ENCODE measurements at places on chromosomes 13 and 19.

DNA sequence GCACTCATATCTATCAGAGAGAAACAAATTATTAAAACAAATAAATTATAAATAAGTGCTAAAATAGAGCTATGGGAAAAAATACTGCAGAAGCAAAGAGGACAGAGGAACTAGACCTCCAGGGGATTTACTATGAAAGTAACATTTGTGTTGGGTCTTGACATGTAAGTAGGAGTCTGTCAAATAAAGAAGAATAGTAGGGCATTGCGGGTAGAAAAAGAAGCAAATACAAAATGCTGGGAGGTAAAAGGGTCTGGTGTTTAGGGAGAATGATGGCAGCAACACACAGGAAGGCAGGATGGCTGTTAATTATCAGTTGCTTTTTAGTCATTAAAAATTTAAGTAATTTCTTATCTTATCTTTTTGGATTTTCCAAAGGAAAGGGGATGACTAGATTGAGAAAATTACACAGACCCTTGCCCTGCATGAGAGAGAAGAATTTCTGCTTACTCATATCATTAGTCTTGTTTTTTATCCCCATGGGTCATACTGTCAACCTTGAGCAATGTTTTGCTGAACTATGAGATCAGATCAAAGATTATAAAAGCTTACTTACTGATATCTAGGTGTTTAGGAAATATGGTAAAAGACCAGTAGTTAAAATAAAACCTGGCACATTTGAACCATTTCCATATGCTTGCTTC lies 472.7 kb downstream of the DIAPH3 start:
- DNase-seq: peak; percentile 6

DNA sequence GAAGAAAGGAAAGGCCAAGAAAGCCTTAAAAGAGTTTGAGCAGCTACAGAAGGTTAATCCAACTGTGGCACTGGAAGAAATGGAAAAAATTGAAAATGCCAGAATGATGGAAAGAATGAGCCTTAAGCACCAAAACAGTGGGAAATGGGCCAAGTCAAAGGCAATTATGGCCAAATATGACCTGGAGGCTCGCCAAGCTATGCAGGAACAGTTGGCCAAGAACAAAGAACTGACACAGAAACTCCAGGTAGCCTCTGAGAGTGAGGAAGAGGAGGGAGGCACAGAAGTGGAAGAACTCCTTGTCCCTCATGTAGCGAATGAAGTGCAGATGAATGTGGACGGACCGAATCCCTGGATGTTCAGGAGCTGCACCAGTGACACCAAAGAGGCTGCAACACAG lies 5.1 kb downstream of the UTP14C start:
- DNase-seq: no peak

- DNase-seq: no peak
Observed at GRCh38 chr19:49678985-49679770, 2.1 kb downstream of the PRMT1 start.

GRCh38 chr13:40503966-40504591 lies 162.4 kb downstream of the FOXO1 start:
- DNase-seq: peak; percentile 62

GRCh38 chr13:32881777-32882145 lies 134.5 kb upstream of the KL start:
- DNase-seq: no peak

- DNase-seq: no peak
Observed at GRCh38 chr13:45584816-45585215, 30.7 kb downstream of the ERICH6B start.

- DNase-seq: no peak
Observed at GRCh38 chr13:97074618-97075017, 80.3 kb upstream of the OXGR1 start.

GRCh38 chr19:7242601-7243258 lies 51.5 kb downstream of the INSR start:
- DNase-seq: peak; percentile 89

Measured in AG10803 (cell line).